ENCODE measurements at places on chromosomes 12 and 14. TPM values are rescaled to one million over a fixed set of nuclear protein-coding genes. Genes with fewer than 3 reads are reported as not detected.

NYNRIN gene
- 0.18 TPM for total RNA-seq

SPX gene
- 1.1 TPM for total RNA-seq

SLCO1B1 gene
- total RNA-seq: not detected

STXBP6 gene
- total RNA-seq: not detected

TRPV4 gene
- total RNA-seq: not detected

SOAT2 gene
- 1.5 TPM for total RNA-seq

CLEC9A gene
- not detected for total RNA-seq

ADAM21 gene
- total RNA-seq: not detected

MYG1 gene
- total RNA-seq: 53.7 TPM

GZMB gene
- 682 TPM for total RNA-seq

HOXC12 gene
- total RNA-seq: not detected

KCNA5 gene
- total RNA-seq: not detected

TAS2R20 gene
- 0.78 TPM for total RNA-seq

SAMD15 gene
- total RNA-seq: 0.25 TPM

KERA gene
- not detected for total RNA-seq

NEUROD4 gene
- total RNA-seq: not detected

KCNC2 gene
- not detected for total RNA-seq

CLEC1A gene
- not detected for total RNA-seq

SCN8A gene
- total RNA-seq: 0.58 TPM

STYK1 gene
- total RNA-seq: 0.60 TPM

VRTN gene
- not detected for total RNA-seq

GALNT9 gene
- total RNA-seq: not detected
